ENCODE measurements at places on chromosomes 2 and 18. TPM values are rescaled to one million over a fixed set of nuclear protein-coding genes. Genes with fewer than 3 reads are reported as not detected.
A peak's percentile ranks its signal among the peaks of the same experiment; 100 is the strongest.

GRCh38 chr2:70010576-70011111, 49.2 kb upstream of the ASPRV1 start:
- no peak overlapping the region for H3K4me3 ChIP-seq
- DNase-seq = no peak
- no peaks in the 10 kb centered on the region for H3K36me3 ChIP-seq
- H3K27ac ChIP-seq = no peak overlapping the region

The LTBP1 gene
- polyA plus RNA-seq = 157 TPM

GRCh38 chr2:232142049-232142448, 180.5 kb downstream of the DIS3L2 start:
- no peaks in the 10 kb centered on the region for H3K27me3 ChIP-seq
- H3K27ac ChIP-seq = no peak overlapping the region

DNA sequence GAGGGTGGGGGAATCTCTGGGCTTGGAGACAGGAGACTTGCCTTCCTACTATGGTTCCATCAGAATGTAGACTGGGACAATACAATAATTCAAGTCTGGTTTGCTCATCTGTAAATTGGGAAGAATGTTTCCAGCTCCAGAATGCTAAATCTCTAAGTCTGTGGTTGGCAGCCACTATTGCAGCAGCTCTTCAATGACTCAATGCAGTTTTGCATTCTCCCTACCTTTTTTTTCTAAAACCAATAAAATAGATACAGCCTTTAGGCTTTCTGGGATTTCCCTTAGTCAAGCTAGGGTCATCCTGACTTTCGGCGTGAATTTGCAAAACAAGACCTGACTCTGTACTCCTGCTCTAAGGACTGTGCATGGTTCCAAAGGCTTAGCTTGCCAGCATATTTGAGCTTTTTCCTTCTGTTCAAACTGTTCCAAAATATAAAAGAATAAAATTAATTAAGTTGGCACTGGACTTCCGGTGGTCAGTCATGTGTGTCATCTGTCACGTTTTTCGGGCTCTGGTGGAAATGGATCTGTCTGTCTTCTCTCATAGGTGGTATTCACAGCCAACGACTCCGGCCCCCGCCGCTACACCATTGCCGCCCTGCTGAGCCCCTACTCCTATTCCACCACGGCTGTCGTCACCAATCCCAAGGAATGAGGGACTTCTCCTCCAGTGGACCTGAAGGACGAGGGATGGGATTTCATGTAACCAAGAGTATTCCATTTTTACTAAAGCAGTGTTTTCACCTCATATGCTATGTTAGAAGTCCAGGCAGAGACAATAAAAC, 6.5 kb downstream of the TTR start:
- peak; percentile 38 for DNase-seq
- no peak overlapping the region for H3K4me3 ChIP-seq
- no peaks in the 10 kb centered on the region for H3K36me3 ChIP-seq
- no peak overlapping the region for H3K27ac ChIP-seq

DNA sequence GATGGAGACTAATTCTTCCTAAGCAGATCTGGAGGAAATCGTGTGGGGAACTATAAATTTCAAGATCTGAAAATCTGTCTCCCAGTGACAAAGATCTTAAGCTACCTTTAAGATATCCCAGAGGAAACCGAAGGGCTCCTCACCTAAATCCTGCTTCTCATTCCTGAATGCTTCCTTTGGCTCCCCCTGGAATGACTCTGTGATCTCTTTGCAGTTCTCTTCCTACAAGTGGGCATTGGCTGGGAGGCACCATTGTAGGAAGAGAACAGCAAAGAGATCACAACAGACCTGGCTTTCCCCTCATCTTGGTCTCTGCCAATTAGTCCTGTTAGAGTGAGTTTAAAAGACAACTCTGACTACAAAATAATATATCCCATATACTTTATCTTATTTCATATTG, 70.0 kb upstream of the KCNH7 start:
- H3K4me1 ChIP-seq = no peaks in the 10 kb centered on the region
- H3K27ac ChIP-seq = no peak overlapping the region
- H3K4me3 ChIP-seq = no peak overlapping the region
- H3K27me3 ChIP-seq = no peaks in the 10 kb centered on the region
- DNase-seq = no peak
- H3K36me3 ChIP-seq = no peaks in the 10 kb centered on the region

GRCh38 chr2:176612736-176613135, 343.5 kb downstream of the MTX2 start:
- H3K4me1 ChIP-seq = peaks cover 34% of the 10 kb centered on the region
- peak overlapping the region; percentile 44 for H3K27ac ChIP-seq
- no peaks in the 10 kb centered on the region for H3K27me3 ChIP-seq
- peak; percentile 64 for DNase-seq
- no peaks in the 10 kb centered on the region for H3K36me3 ChIP-seq

The ABCG8 gene
- 0.04 TPM for polyA plus RNA-seq

DNA sequence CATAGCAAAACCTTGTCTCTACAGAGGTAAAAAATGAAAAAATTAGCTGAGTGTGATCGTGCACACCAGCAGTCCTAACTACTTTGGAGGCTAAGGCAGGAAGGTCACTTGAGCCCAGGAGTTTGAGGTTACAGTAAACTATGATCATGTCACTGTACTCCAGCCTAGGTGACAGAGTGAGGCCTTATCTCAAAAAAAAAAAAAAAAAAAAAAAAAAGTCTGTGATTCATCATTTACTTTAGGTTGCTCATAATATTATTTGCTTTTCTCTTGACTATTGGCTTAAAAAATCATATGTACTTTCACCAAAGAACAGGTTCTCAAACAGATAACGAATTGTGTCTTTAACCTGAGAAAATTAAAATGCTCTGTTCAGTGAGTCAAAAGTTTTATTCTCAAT, 129.1 kb downstream of the MYO3B start:
- H3K4me1 ChIP-seq = no peaks in the 10 kb centered on the region
- no peaks in the 10 kb centered on the region for H3K27me3 ChIP-seq
- H3K4me3 ChIP-seq = no peak overlapping the region
- H3K27ac ChIP-seq = no peak overlapping the region

The SPEG gene
- 9.4 TPM for polyA plus RNA-seq

The ZNF396 gene
- polyA plus RNA-seq = 0.54 TPM

- no peaks in the 10 kb centered on the region for H3K4me1 ChIP-seq
- H3K4me3 ChIP-seq = peak overlapping the region; percentile 86
- DNase-seq = no peak
- no peaks in the 10 kb centered on the region for H3K36me3 ChIP-seq
- 0 out of 2 replicates have a peak overlapping the region, but pooled peaks have one; percentile 30 for H3K27ac ChIP-seq
Measured at GRCh38 chr18:21703241-21703820, 1.2 kb downstream of the ABHD3 start.

DNA sequence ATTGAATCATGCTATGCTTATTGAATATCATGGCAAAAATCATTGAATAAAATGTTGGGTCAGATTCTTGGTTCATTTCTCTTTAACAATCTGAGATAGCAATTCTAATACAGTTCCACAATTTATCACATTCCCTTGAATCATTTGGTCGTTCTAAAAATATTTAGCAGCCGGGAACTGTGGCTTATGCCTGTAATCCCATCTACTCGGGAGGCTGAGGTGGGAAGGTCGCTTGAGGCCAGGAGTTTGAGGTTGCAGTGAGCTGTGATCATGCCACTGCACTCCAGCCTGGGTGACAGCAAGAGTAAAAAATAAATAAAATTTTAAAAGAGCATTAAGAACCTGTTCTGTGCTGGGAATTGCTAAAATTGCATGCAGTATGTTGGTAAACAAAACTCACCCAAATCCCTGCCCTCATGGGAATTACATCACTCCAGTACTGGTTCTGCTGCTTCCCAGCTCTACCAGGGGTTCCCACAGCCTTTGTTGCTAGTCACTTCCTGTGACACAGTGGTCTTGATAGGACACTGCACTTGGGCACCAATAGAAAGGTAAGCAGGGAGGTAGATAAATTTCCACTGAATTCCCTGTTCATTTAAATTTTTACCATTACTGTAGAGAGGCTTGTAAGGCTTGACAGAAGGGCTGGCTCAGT, 200.4 kb downstream of the CTNNA2 start:
- 0 out of 2 replicates have a peak, but pooled peaks cover 7% of the 10 kb centered on the region for H3K4me1 ChIP-seq
- H3K4me3 ChIP-seq = no peak overlapping the region
- no peaks in the 10 kb centered on the region for H3K36me3 ChIP-seq
- no peaks in the 10 kb centered on the region for H3K27me3 ChIP-seq

DNA sequence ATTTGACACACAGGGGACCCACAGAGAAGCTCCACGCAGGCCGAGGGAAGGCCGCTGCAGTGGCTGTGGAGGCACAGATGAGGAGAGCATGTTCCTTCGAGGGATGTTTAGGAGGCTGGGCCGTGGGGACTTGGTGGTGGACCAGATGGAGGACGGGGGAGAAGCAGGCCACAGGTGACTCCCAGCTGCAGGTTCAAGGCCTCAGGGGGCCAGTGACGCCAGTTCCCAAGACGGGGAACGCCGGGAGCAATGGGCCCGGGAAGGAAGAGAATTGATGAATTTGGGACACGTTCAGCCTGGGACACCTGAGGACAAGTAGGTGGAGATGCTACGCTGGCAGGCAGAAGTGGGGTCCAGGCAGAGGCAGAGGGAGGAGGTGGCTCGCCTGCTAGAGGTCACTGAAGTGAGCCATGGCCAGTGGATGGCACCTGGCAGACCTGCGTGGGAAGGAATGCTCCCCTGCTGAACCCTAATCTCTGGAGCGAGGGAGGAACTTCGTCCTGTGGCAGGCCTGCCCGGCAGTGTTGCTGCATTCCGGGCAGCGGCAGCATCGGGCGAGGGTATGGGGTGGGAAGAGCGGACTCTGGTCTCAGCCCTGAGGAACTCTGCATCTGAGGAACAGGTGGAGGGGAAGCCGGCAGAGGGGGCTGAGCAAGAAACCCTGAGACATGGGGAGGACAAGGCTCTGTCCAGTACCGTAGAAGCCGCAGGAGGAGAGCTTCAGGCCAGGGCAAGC, 25.2 kb upstream of the HPCAL1 start:
- H3K27me3 ChIP-seq = no peaks in the 10 kb centered on the region
- peak overlapping the region; percentile 70 for H3K27ac ChIP-seq
- no peak overlapping the region for H3K4me3 ChIP-seq

The CFC1B gene
- not detected for polyA plus RNA-seq

The KCNE4 gene
- polyA plus RNA-seq = 3.1 TPM

GRCh38 chr2:18345848-18346247, 214.6 kb downstream of the RDH14 start:
- peak; percentile 25 for DNase-seq
- H3K4me1 ChIP-seq = no peaks in the 10 kb centered on the region
- H3K27me3 ChIP-seq = no peaks in the 10 kb centered on the region
- no peaks in the 10 kb centered on the region for H3K36me3 ChIP-seq
- no peak overlapping the region for H3K4me3 ChIP-seq
